ENCODE measurements at places on chromosomes 13 and 19.
A peak's percentile ranks its signal among the peaks of the same experiment; 100 is the strongest.

- peak; percentile 23 for DNase-seq
Measured at GRCh38 chr19:38304866-38305429, 897 bp downstream of the C19orf33 start.

DNA sequence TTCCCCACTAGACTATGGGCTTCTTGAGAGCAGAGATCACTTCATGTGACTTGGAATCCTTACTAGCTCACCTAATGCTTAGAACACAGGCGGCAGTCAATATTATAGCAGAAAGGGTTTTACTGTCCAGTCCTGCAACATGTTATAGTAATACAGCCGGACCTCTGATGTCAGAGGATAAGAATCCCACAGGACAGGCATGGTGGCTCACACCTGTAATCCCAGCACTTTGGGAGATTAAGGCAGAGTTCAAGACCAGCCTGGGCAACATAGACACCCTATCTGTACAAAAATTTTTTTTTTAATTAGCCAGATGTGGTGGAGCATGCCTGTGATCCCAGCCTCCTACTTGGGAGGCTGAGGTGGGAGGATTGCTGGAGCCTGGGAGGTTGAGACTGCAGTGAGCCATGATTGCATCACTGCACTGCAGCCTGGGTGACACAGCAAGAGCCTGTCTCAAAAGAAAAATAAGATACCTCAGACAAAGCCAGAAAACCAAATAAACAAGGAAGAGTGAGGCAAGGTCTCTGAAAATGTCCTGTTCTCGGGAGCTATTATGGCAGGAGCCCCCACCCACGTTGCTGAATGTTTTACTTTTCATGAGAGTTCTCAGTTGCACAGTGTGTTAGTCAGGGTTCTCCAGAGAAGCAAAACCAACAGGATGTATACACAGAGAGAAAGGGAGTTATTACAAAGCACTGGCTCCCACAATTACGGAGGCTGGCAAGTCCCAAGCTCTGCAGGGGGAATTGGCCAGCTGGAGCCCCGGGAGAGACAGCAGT, 100.8 kb downstream of the UBL3 start:
- no peak for DNase-seq

- no peak for DNase-seq
Measured at GRCh38 chr13:38647312-38647711, 39.6 kb upstream of the FREM2 start.

- DNase-seq = no peak
Measured at GRCh38 chr19:29411113-29411581, 114.6 kb upstream of the VSTM2B start.

Data from NCI-H1417 (cell line).